ENCODE measurements at places on chromosomes 2 and 18.

DNA sequence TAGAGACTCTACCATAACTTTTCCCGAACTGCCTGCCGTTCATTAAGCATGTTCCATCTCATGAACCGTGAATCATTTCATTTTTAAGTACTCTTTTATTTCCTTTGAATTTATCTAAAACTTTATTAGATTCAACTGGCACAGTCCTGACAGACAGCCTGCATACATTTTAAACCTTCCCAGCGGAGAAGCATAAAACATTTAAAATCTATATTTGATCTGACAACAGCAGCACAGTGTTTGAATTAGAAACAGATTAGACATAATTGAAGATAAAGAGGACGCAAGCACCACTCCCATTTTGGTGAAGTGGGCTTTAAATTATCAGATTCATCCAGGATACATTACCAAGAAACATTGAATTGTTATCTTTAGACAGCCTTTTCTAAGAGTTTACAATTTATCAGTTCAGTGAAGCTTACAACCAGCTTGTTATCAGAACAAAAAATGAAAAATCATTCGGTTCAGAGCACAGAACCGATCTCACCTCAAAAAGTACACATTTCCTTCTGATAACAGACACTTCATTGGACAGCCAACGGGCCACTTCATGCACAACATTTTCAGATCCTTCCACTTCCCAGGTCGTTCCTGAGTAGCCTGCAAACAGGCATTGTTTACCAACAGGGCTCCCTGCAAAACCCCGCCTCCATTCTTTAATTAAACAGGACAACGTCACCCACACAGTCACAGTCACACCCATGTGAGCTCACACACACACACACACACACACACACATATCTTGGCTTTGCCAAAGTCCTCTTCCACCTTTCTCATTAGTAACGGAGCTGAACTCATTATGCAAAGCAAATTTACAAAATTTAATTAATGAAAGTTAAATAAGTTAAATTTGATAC, 171.2 kb downstream of the SP3 start:
- no peak for DNase-seq

DNA sequence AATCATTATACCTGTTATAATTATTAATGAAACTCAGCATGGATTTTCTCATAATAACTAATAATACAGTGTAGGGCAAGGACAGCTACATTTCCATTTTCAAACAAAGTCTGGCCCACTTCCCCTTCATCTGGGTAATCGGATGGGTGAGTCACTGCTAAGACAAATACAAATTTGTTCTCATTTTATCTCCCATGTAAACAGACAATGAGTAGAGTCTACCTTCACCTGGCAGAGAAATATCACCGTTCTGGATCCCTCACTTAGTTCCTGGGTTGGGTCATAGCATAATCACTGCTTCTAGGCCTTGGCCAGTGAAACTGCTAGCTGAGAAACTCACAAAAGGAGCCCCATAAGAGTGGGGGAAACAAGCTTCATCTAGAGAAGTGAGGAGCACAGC, 9.2 kb downstream of the CNTNAP5 start:
- DNase-seq = no peak

DNA sequence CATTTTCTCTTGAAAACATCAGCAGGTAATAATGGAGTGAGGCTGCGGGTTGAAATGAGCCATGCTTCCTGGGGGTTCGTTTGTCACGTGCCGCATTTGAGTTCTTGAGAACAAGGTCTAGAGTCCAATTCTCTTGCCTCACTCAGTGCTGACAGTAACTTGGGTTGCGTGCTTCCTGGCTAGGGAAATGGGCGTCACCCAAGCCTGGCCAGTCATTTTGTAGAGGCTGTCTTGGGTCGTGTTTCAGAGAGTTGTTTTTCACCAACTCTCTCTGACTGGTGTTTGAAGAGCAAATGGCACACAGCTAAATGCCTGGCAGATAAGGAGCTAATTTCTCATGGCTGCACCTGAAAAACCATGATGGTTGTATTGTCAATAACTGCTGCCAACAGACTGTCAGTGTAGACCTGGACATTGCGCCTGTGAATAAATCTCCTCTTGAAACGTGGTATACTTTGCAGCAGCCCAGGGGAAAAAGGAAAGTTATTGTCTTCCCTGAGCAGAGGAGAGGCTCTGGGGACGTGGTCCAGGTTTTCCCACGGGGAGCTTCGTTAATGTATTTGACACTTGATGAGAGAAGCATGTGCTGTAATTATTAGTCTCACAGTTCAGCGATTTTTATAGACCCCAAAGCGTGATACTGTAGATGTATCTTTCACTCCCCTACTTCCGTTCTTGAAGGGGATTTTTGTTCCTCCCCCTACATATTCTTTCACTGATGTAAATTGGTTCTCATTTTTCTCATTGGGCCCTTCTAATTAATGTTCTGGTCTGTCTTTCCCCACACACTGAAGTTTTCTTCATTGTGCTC, 196.0 kb downstream of the FHOD3 start:
- no peak for DNase-seq

GRCh38 chr18:72985686-72986085, 117.9 kb upstream of the NETO1 start:
- DNase-seq = no peak

- DNase-seq = no peak
Observed at GRCh38 chr18:3256693-3257626, 5.0 kb upstream of the MYL12B start.

DNA sequence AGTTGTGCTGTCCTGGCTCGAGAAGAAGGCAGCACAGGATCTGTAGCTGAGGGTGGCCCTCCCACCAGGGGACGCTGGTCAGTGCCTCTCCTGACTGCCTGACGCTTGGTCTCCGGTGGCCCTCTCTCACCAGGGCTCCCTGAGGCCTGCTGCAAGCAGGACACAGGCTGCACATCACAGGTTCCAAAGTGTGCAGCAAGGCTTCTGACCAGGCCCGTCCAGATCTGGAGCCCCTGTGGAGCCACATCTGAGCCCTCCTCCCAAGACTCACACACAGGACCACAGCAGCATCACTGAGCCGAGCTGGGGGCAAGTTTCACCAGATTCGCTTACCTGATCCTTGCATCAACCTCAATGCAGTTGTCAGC, 12.1 kb downstream of the AMER3 start:
- no peak for DNase-seq

- no peak for DNase-seq
Observed at GRCh38 chr2:11568436-11568835, 34.6 kb downstream of the GREB1 start.

GRCh38 chr2:119293254-119293653, 69.6 kb downstream of the STEAP3 start:
- no peak for DNase-seq

DNA sequence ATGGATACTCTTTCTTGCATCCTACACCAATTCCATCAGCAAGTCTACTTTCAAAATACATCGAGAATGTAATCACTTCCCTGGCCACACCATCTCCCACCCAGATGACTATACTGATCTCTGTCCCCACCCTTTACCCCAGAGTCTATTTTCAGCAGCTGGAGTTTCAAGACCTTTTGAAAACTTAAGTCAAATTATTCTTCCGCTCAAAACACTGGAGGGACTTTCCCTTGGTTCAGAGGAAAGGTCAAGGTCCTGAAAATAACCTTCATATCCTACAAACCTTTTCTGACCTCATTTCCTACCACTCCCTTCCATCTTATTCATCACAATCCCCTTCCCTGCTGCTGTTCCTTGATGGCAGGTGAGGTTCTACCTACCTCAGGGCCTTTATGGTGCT, 58.8 kb upstream of the LYPD6 start:
- no peak for DNase-seq
